Osteocyte (in vitro differentiated cells): ENCODE measurements at places on chromosomes 4 and X. TPM values are rescaled to one million over a fixed set of nuclear protein-coding genes. Genes with fewer than 3 reads are reported as not detected.
A peak's percentile ranks its signal among the peaks of the same experiment; 100 is the strongest.

- H3K4me1 ChIP-seq: no peaks in the 10 kb centered on the region
- no peak overlapping the region for H3K4me3 ChIP-seq
- no peak overlapping the region for H3K27ac ChIP-seq
Measured at GRCh38 chrX:74325130-74326059, 21.4 kb downstream of the ZCCHC13 start.

GRCh38 chrX:9466736-9467135 is 1.9 kb downstream of the TBL1X start:
- H3K27me3 ChIP-seq: no peaks in the 10 kb centered on the region
- peak overlapping the region; percentile 73 for H3K4me3 ChIP-seq
- no peak for DNase-seq

- peaks cover 43% of the 10 kb centered on the region for H3K4me1 ChIP-seq
- H3K4me3 ChIP-seq: no peak overlapping the region
- H3K27ac ChIP-seq: peak overlapping the region; percentile 75
- no peak for DNase-seq
Measured at GRCh38 chr4:87079967-87080366, 140.5 kb downstream of the KLHL8 start.

- no peak overlapping the region for H3K27ac ChIP-seq
- H3K4me3 ChIP-seq: no peak overlapping the region
Measured at GRCh38 chr4:2696423-2696822, 59.7 kb downstream of the TNIP2 start.

GRCh38 chr4:120771907-120772306 is 150.6 kb downstream of the PRDM5 start:
- H3K4me3 ChIP-seq: no peak overlapping the region
- DNase-seq: no peak
- H3K4me1 ChIP-seq: peaks cover 5% of the 10 kb centered on the region
- H3K27me3 ChIP-seq: no peaks in the 10 kb centered on the region
- no peaks in the 10 kb centered on the region for H3K36me3 ChIP-seq

DNA sequence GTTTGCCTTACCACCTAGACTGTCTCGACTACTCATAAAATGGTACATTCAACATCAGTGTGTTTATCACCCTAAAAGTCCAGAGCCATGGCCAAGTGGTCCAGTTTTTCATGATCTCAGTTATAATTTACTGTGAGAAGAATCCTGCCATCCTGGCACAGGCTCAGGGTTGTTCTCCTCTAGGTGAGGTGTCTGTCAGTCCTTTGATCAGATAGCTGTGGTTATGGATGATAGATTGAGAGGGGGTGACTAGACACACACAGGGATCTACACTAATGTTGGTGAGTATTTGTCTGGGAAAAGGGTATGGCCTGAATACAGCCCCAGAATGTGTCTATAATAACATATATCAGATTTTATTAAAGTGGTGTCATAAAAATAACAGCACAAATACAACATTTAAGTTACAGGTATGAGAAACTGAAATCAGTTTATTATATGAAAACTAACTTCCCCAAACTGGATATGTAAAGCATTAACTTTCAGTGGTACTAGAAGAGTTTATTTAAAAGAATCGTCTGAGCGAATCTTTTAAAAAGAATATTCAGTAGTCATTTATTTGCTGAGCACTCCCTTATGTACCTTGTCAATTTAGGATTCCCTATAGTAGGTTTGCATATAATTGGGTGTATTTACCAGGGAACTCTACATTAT is 93.3 kb downstream of the STIM2 start:
- H3K4me1 ChIP-seq: peaks cover 13% of the 10 kb centered on the region
- no peak overlapping the region for H3K4me3 ChIP-seq
- DNase-seq: no peak
- peak overlapping the region; percentile 6 for H3K27ac ChIP-seq

DNA sequence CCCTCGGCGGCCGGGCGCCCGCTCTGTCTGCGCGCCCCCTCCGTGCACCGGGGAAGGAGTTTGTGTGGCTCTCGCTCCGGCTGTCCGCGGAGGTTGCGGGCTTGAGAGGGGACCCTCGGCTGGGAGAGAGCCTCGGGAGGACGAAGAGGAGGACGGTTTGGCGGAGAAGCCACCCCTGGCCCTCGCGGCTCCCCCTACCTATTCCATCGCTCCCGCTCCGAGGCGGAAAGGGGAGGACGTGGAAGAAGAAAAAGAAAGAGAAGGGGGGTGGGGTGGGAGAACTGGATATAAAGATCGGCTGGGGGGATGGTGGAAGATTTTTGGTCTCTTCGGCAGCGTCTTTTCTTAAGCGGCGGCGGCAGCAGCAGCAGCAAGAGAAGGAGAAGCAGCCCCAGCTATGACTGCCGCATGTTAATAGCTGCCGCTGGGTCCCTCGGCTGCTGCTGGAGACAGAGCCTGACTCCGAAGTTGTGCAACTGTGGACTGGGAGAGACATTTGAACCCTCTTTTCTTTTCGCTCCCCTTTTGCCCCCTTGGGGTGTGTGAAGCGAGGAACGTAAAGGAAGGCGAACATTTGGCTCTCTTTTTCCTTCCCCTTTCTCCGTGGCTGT is 895 bp downstream of the ADGRL3 start:
- H3K27me3 ChIP-seq: peaks cover 4% of the 10 kb centered on the region
- peak overlapping the region; percentile 99 for H3K4me3 ChIP-seq
- H3K27ac ChIP-seq: peak overlapping the region; percentile 70
- H3K36me3 ChIP-seq: no peaks in the 10 kb centered on the region
- peak; percentile 87 for DNase-seq
- H3K4me1 ChIP-seq: peaks cover 33% of the 10 kb centered on the region

DNA sequence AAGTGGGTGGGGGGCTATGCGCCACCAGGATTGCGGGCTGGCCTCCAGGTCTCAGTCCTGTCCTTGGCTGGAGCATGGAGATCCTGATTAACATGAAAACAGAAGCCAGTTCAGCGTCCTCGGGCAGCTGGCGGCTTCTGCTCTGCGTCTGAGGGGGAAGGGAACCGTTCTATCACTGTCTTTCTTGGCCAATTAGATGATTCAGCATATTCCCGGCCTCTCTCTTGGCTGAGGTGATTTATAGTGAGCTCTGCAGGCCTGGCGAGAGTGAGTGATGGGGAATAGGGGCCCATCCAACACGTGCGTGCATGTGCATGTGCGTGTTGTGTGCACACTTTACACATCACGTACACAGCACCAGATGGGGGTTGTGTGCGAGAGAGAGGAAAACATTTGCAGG is 145.8 kb upstream of the ATP6AP2 start:
- no peaks in the 10 kb centered on the region for H3K27me3 ChIP-seq
- no peak for DNase-seq
- peaks cover 6% of the 10 kb centered on the region for H3K4me1 ChIP-seq
- no peak overlapping the region for H3K27ac ChIP-seq

DNA sequence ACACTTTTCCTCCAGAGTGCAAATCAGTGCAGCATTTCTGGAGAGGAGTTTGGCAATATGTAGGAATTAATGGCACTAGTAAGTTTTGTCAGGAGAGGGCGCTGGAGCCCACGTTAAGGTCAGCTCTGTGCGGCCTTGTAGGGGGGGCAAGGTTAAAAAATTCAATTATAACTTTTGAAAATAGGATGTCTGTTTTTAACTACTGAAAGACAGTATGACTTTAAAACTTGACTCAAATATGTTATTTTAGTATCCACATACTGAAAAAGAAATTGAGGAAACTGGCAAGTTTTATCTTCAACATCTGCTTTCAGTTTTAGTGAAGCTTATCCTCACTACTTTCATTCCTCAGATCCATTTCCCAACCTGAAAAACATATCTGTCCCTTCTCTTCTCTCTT is 30.9 kb upstream of the HSD17B13 start:
- H3K4me3 ChIP-seq: no peak overlapping the region
- H3K4me1 ChIP-seq: peaks cover 13% of the 10 kb centered on the region
- peak overlapping the region; percentile 80 for H3K27ac ChIP-seq

DNA sequence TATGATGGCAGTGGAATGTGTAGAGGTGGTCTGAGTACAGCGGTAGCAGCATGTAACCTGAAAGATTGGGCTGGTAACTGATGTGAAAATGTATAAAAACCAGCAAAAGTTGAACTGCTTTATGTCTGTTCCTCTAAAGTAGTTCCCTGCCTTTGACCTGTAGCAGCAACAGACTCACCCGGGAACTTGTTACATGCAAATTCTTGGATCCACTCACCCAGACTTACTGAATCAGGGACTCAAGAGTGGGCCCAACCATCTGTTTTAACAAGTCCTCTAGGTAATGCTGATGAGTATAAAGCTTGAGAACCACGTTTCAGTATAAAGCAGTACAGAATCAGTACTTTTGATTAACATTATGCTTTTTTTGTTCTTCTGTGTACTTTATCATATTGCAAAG is 84.7 kb downstream of the RAP1GDS1 start:
- H3K4me1 ChIP-seq: peaks cover 19% of the 10 kb centered on the region
- DNase-seq: no peak
- H3K4me3 ChIP-seq: no peak overlapping the region
- no peaks in the 10 kb centered on the region for H3K27me3 ChIP-seq

FGF13 gene
- total RNA-seq: not detected in 2 replicates

- H3K27me3 ChIP-seq: peaks cover 3% of the 10 kb centered on the region
- no peaks in the 10 kb centered on the region for H3K36me3 ChIP-seq
- no peak overlapping the region for H3K27ac ChIP-seq
- H3K4me1 ChIP-seq: no peaks in the 10 kb centered on the region
- no peak overlapping the region for H3K4me3 ChIP-seq
Measured at GRCh38 chr4:81304871-81305270, 89.8 kb upstream of the PRKG2 start.
